ENCODE measurements at places on chromosomes 3 and 15.
A peak's percentile ranks its signal among the peaks of the same experiment; 100 is the strongest.

- no peak for DNase-seq
Measured at GRCh38 chr3:179822296-179822695, 169.5 kb downstream of the USP13 start.

GRCh38 chr3:126782536-126782935, 78.5 kb downstream of the CHCHD6 start:
- peak; percentile 46 for DNase-seq

GRCh38 chr3:124143047-124143446, 151.1 kb upstream of the ROPN1 start:
- DNase-seq, result no peak

- DNase-seq, result no peak
Measured at GRCh38 chr3:41638381-41638780, 323.5 kb downstream of the ULK4 start.

DNA sequence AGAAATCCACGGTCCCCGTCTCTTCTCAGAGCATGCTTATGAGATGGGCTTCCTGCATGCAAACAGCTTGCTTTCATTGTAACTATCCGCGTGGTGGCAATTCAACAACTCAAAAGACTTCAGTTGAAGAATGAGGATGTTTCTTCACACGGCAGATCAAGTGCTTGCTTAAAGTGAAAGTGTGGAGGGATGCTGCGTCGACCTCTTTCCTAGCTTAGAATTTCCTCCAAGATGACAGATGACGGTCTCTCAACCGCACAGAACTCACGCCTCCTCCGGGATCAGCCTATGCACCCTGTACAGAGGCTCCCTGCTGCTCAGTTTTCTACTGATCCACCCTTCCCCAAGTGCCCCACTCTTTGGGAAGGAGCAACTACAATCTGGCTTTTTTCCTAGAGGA, 47.8 kb downstream of the PCSK6 start:
- DNase-seq, result no peak
